ENCODE measurements at places on chromosomes 5 and 9.

DNA sequence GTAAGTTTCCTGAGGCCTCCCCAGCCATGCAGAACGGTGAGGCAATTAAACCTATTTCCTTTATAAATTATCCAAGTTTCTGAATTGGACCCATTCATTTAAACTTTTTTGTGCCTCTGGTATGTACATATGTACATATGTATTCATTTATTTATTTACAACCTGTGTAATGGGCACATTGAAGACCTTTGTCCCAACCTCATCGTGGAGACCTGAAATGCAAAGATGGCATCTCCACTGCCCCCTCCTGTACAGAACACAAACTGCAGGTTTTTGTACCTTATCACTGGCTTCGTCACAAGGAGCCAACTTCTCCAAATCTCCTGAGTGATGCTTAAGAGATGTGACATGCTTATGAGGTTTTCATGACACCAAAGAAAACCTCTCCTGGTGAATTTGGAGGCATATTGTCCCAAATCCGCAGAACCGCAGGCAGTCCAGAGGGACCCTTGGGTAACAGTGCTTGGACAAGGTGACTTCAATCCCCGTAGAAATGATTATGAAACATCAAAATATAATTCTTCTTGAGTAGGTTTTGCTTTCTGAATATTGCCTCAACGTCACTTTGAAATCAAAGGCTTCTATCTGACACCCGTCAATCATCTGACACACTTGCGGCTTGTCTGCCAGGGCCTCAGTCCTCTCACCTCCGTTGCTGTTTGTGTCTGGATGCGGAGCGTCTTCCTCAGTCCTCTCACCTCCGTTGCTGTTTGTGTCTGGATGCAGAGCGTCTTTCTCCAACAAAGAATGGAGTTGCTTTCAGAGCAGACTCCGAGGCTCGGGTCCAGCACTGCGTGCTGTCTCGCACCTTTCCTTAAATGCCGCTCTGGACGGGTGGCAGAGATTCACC, 135.0 kb upstream of the IRX4 start:
- DNase-seq = no peak

- no peak for DNase-seq
Observed at GRCh38 chr5:21834863-21835262, 1018.3 kb downstream of the CDH12 start.

- no peak for DNase-seq
Observed at GRCh38 chr9:86962692-86963091, 15.4 kb upstream of the GAS1 start.

- DNase-seq = no peak
Observed at GRCh38 chr5:118310401-118310800, 677.9 kb downstream of the DTWD2 start.

- no peak for DNase-seq
Observed at GRCh38 chr5:103454770-103455169, 107.8 kb downstream of the NUDT12 start.

DNA sequence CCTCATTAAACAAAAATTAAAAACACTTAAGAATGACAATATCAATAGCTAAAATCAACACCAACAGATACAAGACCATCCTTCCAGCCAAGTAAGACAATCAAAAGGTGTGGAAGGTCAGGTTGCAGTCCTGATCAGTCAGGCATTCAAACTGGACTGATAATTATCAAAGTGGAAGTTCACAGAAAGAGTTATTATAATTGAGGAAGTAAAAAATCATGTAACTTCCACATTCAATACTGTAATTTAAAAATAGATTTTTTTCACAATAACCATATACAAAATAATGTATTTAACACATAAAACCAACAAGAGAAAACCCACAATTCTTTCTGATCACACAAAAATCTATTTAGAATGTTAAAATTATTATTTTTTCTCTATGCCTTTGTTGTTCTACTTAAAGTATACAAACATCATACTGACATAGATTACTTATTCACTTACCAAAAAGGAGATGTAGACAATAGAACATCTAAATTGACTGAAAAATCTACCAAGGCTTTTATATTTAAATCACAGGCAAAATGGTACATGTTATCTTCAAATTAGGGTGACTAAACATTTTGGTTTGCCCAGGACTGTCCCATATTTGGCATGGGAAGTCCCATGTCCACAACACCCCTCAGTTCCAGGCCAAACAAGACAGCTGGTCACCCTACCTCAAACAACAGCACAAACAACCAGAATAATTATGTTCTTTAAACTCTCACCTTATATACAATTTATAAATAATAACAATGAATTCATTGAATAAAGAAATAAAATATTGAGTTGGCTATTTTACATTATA, 142.5 kb upstream of the SLC24A2 start:
- no peak for DNase-seq

- peak; percentile 70 for DNase-seq
Observed at GRCh38 chr9:82882748-82883147, 180.2 kb downstream of the RASEF start.

GRCh38 chr5:176725521-176726280, 78.4 kb downstream of the TSPAN17 start:
- no peak for DNase-seq

GRCh38 chr5:11302663-11303062, 541.6 kb upstream of the DAP start:
- DNase-seq = no peak

DNA sequence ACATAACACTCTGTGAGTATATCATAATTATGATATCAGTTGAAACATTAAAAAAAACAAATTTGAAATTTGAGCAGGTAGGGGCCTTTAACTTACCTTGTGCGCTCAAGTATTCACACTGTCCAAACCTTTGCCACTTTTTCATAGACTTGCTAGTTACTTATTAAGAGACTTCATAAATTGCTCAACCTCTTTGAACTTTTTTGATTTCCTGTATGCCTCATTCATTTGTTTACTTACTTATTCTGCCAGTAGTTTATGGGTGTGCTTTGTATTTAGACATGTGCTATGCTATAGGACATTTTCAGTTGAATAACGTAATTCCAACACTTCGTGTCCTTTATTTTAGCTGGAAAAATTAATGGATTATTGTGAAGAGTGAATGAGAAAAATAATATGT, 204.8 kb downstream of the HCN1 start:
- DNase-seq = no peak
